ENCODE measurements at places on chromosomes 7 and 10.
A peak's percentile ranks its signal among the peaks of the same experiment; 100 is the strongest.

DNA sequence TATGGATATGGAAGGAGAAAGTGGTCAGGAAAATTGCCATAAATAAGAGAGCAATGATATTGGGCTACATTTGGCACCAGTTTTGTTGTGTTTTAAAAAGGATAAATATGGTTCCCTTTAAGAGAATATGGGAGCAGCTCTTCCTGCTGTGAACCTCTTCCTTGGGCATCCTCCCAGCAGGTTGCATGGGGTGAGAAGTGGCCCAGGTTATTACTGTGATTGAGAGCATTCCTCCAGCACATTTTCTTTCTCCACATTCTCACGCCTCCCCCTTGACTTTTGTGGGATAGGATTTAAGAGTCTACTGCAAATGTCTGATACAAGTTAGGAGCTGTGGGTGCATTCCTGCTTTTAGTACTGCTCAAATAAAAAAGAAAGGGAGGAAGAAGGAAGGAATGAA is 214.8 kb downstream of the POU6F2 start:
- DNase-seq = no peak

DNA sequence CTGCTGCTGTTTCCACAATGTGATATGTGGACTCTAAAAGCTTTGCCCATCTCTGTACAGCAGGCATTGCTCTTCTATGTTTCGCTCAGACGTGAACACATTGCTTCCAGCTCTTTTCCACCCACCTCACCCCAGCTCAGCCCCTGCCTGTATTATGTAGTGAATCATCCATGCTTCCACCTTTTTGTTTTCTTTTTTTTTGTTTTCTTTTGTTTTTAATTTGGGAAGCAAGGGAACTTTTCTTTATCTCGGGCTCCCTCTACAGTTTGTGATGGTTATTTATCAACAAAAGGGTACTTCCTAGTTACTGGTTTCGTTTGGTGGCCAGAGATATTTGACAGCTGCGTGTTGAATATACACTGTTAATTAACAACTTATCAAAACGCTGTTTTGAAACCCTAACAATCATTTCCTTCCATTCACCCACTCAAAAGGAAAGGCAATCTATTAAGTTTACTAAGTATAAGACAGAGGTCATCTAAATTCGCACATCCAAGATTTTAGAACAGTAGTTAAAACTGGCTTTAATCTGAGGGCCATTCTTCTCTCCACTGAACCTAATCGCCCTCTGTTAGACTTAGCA is 127.9 kb upstream of the STK17A start:
- DNase-seq = no peak

GRCh38 chr7:74202841-74203556 is 6.8 kb upstream of the LAT2 start:
- DNase-seq = no peak

DNA sequence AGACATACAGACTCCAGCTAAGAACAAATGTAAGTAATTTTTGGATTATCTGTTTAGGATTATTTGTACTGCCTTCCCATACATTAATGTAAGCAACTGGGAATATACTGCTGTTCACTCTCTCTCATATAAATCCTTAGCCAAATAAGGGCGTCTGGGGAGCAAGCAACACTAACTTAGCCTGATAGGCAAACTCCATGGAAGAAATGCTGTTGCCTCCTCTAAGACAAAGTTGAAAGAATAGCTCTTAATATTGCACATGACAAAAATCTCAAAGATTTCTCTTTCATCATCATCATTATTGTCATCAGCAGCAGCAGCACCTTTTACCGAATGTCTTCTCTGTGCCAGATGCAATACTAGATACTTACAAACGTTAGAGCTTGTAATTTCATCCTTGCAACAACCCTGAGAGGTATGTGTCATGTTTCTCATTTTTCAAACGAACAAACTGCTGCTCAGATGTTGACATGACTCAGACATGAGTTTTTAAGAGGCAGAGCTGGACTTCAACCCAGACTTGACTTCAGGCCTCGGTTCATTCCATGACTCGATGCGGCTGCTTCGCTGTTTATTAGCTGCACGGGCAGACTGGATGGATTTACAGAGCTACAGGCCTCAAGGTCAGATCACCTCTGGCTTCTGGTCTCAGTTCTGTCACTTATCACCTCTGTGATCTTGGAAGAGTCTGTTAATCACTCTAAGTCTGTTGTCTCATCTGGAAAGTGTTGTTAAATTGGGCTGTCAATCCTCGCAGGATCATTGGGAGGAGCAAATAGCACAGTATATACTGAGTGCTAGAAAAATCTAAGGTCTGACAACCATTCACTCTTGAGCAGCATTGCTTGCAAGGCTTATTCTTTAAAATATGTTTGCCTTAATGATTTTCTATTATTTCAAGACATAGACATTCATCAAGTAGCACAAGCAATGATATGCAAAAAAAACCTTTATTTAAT is 126.3 kb upstream of the CELF2 start:
- no peak for DNase-seq

DNA sequence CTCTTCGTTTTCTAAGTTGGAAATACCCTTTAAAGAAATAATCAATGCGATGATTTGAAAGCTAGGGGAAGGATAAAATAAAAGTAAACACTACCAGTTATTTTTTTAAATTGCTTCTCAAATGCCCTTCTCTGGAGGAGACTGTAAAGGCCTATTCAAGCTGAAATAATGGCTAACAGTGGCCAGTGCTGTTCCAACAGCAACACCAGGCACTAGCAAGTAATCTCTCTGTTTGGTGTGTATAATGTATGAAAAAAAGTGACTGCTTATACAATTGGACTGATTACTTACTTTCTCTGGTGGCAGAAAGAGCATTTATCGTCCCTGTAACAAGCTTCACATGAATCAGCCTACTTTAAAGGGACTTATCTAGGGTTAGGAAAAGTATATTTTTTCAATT is 102.7 kb downstream of the CSTF2T start:
- no peak for DNase-seq

- no peak for DNase-seq
Measured at GRCh38 chr7:73626814-73627213, 2.5 kb upstream of the MLXIPL start.

DNA sequence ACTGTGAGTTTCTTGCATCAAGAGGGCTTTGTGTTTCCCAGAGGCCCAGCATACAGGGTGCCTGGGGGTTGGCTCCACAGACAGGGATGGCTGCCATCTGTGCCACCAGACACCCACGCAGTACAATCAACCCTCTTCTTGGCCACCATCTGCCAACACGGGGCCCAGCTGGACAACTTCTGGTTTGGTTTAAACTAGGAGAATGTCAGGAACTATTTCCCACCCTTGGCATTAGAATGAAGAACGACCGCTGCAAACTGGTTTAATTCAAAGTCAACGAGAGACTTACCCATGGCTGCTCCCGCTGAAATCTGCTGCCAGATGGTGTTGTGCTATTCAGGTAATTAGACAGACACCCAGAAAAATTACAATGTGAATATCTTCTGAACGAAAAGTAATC is 27.8 kb downstream of the NMT2 start:
- no peak for DNase-seq

DNA sequence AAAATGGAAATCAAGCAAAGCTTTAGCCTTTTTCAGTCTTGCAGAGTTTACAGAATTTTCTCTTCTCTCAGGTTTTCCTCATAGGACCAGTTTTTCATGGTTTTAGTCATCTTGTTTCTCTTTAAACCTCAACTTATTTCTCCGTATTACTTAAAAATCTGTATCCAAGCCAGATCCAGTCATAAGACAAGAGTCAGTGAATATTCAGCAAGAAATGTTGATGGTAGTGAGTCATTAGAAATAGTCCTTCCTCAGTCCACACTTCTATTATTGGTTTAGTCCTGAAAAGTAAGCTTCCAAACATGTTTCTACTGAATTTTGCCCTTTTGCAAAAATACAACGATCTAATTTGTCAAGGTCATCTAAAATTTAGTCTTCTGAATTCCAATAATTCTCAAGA is 107.0 kb downstream of the VIM start:
- no peak for DNase-seq

- no peak for DNase-seq
Measured at GRCh38 chr10:46264737-46265368, 21.9 kb upstream of the ANTXRL start.

- DNase-seq = no peak
Measured at GRCh38 chr7:44223362-44224079, 22.7 kb downstream of the YKT6 start.

DNA sequence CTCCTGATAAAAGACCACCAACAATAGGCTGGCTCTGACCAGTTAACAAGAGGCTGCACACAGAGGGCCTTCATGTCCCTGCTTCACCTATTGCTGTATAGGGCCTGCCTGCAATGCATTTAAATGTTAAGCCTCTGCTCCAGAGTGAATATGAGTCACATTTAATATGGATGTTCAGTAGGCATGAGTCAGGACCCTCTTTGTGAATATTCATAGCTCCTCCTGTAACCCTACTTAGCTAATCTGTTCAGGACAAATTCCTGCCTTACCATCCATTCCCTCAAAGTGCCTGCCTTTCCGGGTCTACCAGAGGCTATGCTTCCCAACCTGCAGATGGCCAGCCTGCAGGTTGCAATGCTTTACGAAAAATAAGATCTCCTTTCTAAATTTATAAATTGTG is 32.5 kb downstream of the ARHGAP22 start:
- no peak for DNase-seq

- DNase-seq = peak; percentile 10
Measured at GRCh38 chr10:91409069-91409868, 875 bp upstream of the HECTD2 start.

GRCh38 chr7:70489813-70490212 is 642.1 kb upstream of the GALNT17 start:
- no peak for DNase-seq

GRCh38 chr10:101230183-101230917 is 1.1 kb upstream of the LBX1 start:
- no peak for DNase-seq

- no peak for DNase-seq
Measured at GRCh38 chr7:121107923-121108498, 119.5 kb downstream of the CPED1 start.

- DNase-seq = no peak
Measured at GRCh38 chr7:25124465-25125136, 459 bp downstream of the CYCS start.

GRCh38 chr7:35630024-35630972 is 64.6 kb downstream of the HERPUD2 start:
- no peak for DNase-seq

- DNase-seq = no peak
Measured at GRCh38 chr7:117640465-117640864, 160.6 kb downstream of the CFTR start.

DNA sequence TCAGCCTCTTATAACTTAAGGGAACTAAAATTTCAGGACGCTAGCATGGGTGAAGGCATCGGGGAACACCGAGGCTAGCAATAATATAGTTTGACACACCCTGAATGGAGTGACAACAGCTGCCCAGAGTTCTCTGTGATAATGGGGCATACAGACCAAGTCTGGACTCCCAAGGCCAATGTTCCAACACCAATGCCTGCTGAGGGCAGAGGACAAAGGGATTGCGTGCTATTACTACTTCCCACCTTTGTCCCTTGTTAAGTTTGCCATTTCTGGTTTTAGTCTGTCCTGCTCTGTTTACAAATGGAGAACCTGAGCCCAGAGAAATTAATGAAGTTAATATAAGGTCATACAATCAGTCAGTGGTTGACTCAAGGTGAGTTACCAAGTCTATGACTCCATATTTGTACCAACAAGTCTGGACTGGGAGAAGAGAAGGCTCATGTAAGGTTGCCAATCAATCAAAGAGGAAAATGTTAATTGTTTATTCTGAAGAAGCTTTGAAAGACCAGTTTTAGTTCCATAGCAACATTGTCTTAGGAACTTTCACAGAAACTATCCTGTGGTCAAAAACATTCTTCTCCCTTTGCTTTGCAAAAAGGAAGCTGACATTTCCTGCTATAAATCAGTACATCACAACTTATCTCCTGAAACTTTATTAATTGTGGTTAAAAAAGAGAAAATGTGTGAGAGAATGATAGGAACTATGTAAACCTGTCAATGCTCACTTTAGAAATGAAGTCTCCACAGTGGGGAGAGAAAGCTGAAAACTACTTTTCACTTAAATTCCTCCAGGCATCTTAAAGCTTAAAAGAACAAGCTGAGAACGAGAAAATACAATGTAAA is 74.5 kb downstream of the CCDC6 start:
- DNase-seq = no peak

DNA sequence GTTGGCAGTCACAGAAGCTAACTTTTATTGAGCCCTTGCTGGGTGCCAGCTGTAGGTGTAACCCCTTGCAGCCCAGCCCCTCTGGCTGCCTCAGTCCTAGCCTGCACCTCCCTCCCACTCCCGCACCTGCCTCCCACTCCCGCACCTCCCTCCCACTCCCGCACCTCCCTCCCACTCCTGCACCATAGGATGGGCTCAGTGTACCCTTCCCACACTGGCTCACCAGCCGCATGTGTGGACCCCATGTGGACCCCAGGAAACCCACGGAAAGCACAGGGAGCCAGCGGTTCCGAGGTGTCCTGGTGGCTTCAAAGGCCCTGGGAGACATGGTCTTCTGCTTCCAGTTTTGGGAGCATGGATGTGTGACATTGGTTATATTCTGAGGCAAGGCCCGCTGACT is 132.9 kb downstream of the EBF3 start:
- no peak for DNase-seq

DNA sequence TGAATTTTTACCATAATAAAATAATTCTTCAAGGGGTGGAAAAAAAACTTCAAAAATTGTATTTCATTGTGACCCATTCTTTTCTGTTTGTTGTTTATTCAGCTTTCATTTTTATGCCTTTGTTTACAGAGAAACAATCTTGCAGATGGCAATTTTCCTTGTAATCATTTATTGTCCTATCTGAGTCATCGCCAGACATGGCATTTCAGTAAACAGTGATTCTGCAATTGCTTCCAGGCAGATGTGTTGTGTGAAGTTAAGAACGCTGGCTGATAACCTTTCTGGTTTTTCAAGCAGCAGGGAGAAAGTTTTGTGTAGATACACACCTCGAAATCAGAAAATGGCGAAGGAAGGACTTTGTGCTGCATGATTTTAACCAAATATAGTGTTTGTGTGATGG is 80.7 kb upstream of the RPA3 start:
- DNase-seq = no peak

DNA sequence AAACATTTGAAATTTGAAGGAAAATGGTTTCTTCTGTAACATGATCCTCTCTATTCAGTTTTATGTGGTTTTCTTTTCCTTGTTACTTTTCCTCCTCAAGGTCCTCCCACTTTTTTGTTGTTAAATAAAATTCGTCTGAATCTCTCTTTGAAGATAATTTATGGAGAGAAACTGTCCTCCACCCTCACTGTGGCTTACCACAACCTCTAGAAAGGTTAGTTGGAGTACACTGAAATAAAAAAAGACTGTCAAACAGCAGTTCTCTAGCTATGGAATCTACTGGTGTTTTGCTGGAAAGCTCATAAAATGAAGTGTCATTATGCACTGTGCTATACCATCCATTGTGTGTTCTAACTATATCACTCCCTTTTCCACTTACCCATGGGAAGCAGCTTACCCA is 189.4 kb downstream of the HDAC9 start:
- DNase-seq = no peak

- no peak for DNase-seq
Measured at GRCh38 chr7:129273936-129274335, 49.1 kb downstream of the AHCYL2 start.

DNA sequence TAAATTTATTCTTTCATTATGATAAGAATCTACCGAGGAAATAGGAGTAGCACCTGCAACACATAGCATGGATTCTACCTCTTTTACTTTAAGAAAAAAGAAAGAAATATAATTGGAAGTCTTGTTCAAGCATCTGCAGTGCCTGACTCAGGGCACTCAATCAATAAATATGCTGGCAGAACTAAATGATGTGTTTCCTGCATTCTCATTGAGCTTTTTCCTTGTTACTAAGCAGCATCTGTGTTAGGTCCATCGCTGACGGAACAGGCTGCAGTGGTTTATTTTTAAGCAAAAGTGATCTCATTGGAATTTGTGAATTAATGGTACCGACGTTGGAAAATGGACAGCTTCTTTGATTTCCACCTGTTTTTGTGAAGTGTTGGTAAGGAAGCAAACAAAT is 417.5 kb downstream of the DPP6 start:
- no peak for DNase-seq
